CD4-positive, alpha-beta T cell treated with Interleukin-15 for 4 hours (primary cell): ENCODE measurements at places on chromosomes 3 and 15.

GRCh38 chr3:138396752-138397410 lies 37.5 kb upstream of the ESYT3 start:
- DNase-seq, result no peak

GRCh38 chr3:187006864-187007630 lies 76.7 kb downstream of the ST6GAL1 start:
- peak; percentile 42 for DNase-seq

GRCh38 chr3:127886956-127887231 lies 28.1 kb upstream of the KBTBD12 start:
- no peak for DNase-seq

GRCh38 chr15:55515491-55515890 lies 7.5 kb upstream of the DNAAF4 start:
- no peak for DNase-seq

GRCh38 chr3:18481946-18482548 lies 56.9 kb upstream of the SATB1 start:
- DNase-seq, result no peak

- no peak for DNase-seq
Measured at GRCh38 chr3:189849262-189849661, 218.1 kb downstream of the TP63 start.

DNA sequence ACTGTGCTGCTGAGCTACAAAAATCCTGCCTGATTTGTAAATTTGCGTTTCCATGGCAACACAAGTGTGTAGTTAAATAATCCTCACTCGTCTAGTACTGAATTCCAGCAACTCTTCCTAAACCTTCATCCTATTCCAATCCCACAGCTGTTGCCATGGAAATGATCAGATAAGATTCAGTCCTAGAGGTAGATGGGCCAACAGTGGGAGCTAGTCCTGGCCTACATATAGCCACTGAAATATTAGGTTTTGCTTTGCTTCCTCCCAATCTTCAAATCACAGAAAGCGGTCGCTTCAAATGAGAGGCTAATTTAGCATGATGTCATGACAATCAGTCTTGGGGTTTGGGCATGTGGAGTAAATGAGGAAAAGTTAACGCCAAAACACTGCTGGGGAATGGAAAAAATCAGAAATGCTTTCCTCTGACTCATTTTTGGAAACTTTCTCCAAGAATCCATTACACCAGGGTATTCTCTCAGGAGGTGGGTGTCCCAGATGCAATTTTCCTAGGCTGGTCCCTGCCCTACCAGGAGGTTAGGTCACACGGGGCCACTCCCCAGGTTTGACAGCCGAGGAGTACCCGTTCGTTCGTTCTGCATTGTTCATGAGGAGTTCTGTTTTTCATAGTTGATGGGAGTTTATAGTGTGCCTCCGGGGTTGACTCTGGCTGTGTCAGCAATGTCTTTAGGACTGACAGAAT lies 159.2 kb upstream of the SLCO3A1 start:
- DNase-seq, result no peak

DNA sequence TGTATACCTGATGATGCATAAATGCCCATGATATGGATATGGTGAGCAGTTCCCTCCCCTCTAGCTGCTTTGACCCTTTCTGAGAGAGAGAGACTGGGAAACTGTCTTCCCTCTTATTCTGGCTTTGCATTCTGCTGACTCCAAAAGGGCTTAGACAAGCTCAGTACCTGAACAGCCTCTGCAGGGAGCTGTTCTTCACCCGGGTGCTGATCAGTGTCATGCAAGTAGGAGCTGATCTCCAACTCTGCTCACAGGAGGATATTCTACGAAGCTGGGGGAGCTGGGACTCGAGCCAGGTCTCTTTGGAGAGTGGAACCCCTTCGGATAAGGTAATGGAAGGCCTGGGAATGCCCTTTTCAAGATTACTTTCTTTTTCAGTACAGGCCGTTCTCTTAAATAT lies 237.1 kb downstream of the RYR3 start:
- no peak for DNase-seq

DNA sequence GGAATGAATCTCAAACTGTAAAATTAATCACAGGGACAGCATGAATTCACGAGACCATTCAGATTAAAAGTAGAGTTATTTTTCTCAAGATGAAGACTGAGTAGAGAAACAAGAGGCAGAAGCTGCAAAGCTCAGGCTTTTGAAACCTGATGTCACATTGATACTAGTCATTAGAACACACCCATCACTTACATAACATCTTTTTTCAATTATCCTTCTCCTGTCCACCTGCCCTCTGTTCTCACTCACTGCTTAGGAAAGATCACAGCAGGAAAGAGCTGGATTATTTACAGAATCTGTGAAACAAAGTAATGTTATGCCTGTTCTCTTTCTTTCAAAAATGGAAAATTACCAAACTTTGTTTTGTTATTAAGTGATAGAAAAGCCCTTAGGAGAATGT lies 72.0 kb upstream of the CDAN1 start:
- no peak for DNase-seq

DNA sequence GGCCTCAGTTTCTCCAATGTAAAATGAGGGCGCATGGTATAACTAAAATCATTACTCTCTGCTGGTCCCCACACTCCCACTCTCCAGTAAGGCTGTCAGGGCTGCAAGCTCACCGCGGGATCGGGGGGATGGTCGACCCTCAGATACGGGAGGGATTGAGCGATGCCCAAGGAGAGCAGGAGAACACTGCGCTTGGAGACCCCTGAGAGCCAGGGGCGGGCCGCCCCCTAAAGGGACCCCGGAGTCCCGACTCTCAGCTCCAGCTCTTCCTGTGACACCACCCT lies 713 bp upstream of the PLEKHO2 start:
- no peak for DNase-seq

DNA sequence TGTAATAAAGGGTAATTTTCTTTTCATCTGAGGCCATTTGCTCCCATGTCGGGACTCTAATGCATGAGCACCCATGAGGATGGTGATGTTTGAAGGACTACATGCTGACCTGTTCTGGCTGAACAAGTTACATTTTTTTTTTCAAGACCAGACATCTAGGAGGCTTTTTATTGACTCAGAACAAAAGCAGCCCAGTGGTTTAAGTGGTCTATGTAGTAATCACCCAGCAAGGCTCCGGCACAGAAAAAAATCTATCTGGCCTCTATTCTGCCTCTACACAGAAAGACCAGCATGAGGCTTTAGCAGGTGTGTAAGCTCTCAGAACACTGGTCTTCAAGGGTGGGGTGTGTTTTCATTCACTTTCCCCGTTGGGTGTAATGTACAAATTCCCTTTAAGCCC lies 95.1 kb upstream of the ZBED2 start:
- peak; percentile 23 for DNase-seq

DNA sequence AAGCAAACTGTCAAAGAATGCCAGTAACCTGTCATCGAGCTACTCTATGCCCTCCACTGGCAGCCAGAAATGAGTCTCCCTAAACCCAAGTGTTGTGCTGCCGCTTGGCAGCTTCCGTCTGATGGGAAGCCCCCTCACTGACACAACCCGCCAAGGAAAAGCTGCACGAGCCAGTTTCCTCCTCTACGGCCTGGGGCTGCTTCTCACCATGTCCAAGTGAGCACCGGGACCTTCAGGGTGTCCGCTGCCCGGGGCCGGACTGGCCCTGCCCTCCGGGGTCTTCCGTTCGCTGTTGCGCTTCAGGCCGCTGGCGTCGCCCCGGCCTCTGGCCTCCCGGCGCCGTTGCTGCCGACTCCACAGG lies 490 bp downstream of the TOMM70 start:
- DNase-seq, result peak; percentile 17

- no peak for DNase-seq
Measured at GRCh38 chr3:37628711-37629301, 232.9 kb upstream of the CTDSPL start.

- no peak for DNase-seq
Measured at GRCh38 chr3:127964816-127965215, 49.8 kb downstream of the KBTBD12 start.

GRCh38 chr15:96549136-96549535 lies 218.6 kb downstream of the NR2F2 start:
- DNase-seq, result no peak

DNA sequence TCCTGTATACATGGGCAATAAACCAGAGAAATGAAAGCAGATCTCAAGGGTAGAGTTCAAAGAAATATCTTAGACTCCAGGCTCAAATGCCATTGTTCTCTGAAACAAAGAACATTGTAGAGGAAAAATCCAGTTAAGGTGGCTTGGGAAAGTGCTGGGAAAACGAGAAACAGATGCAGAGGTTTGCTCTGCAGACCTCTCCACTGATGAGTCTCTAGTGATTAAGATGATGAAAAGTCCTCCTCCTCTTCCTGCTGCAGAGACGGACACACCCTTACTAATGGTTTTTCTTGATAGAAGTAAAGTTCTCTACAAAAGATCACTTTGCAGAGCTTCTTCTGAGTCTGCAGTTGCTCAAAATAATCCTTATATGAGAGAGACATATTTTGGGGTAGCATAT lies 264.7 kb downstream of the GABRG3 start:
- DNase-seq, result no peak

GRCh38 chr3:123319760-123320159 lies 118.0 kb downstream of the SEC22A start:
- DNase-seq, result no peak

- no peak for DNase-seq
Measured at GRCh38 chr15:64500695-64501395, 40.5 kb downstream of the ZNF609 start.

DNA sequence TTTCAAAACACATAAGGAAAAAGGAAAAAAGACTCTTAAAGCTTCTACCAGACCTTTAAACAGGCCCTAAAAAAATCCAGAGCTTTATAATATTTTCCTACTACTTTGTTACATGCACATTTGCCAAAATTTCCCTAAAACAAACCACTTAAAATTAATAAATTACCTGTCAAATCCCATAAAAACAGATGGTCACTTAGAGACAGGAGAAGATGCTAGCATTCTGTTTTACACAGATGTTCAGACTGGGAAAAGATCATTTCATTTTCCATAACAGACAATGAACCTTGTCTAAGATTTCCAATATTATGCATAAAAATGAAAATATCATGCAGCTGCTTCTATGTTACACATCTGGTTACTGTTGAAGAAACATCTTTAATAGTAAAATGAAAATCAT lies 66.6 kb downstream of the SUCLG2 start:
- no peak for DNase-seq
